Lower leg skin (tissue), 4 donors: ENCODE measurements at places on chromosomes 1 and 21.
A peak's percentile ranks its signal among the peaks of the same experiment; 100 is the strongest.

DNA sequence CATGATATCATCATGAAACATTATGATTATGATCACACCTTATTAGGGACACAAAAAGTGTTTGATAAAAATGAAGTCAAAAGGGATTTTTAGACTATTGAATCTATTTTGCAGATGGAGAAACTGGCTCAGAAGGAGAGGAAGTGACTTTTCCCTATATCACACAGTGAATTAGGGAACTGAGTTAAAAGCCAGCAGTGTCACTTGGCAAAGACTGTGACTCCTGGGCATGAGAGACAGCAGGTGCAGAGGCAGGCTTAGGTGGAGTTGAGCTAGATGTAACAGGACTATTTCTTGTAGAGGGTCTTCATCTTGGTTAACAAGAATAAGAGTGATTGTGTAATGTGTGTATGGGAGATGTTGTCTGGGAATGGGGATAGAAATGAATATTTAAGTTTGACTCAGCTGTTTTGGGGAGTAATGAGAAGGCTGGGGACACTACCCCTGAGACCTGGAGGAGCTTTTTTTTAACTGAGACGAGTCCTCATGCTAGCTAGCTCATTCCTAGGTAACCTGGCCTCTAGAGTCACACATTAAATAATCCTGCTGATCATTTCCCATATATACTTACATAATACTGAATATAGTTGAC is 1.0 kb upstream of the CD84 start:
- DNase-seq, result no peak

DNA sequence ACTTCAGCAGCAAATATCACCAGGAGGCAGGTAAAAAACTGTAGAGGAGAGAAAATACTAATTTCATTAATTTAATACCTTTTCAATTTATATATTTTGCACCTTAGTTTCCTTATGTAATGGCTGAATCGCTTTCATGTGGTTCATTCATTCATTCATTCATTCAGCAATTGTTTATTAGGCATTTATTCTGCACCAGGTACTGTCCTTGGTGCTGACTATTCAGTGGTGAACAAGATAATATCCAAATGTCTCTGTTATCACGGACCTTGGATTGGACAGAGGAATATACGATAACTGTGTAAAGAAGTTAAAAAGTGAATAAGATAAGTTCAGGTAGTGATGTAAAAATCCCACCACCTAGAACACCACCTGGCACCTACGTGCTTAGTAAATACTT is 28.8 kb downstream of the TSPAN2 start:
- DNase-seq, result no peak

- no peak for DNase-seq
These were observed 49.5 kb downstream of the SETD4 start for GRCh38 chr21:36010801-36011200.

DNA sequence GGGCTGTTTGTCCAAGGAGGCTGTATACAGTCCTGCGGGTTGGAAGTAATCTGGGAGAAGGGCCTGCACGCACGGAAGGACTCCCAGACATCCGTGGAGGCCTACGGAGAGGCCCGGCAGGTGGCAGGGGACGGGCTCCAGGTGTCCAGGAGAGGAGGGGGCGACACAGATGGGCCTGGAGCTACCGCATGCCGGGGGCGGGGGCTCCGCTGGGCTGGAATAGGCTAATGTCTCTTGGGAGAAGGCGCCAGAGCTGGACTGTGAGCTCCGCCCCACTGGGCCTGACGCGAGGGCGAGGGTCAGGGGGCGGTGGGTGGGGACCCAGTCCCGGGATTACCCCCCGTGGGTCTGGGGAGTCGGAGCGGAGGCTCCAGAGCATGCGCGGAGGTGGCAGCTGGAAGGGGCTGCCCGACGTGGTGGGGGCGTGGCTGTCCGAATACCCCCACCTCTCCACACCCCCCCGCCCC is 659 bp downstream of the AGO1 start:
- peak; percentile 18 for DNase-seq

DNA sequence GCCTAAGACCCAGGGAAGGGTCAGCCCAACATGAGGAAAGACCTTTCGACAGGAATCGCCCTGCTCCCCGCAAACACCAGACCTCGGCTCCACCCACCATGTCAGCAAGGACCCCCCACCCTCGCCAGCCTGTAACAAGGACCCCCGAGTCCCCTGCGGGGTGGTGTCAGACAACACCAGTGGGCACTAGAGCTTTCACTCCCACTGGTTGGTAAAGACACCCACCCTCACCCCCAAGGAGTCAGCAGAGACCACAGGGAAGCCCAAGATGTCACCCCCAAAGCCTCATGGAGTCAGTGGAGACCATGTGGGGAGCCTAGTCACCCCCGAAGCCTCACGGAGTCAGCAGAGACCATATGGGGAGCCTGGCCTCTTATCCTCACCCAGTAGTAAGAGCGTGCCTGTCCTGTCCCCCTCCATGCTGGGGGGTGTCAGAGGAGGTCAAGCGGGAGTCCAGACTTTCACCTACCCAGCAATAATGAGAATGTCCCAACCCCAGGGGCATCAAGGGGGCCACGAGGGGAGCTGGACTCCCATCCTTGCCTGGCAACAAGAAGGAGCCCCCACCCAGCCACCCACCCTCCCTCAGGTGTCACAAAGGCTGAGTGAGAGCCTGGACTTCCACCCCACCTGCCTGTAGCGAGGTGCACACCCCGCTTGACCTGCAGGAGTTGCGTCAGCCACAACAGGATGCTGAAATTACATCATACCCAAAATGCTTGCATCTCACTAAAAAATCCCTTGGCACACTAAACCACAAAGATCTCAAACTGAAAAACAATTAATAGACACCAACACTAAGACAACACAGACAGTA is 24.8 kb downstream of the SLC19A1 start:
- DNase-seq, result no peak

DNA sequence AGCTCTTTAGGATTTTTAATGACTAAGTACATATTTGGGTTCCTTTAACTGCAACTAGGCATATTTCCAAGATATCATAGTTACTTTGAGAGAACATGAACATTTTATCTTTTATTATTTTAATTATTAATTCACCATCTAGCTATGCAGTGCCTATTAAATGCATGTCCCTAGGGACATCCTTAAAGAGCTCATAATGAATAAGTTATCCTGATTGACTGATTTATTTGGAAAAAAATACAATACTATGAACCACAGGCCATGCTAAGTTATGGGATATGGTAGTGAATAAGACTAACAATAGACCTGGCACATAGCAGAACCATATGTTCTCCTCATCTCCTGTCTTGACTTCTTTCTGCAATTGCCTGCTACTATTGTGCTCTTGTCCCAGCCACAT is 16.4 kb upstream of the C1orf105 start:
- no peak for DNase-seq

DNA sequence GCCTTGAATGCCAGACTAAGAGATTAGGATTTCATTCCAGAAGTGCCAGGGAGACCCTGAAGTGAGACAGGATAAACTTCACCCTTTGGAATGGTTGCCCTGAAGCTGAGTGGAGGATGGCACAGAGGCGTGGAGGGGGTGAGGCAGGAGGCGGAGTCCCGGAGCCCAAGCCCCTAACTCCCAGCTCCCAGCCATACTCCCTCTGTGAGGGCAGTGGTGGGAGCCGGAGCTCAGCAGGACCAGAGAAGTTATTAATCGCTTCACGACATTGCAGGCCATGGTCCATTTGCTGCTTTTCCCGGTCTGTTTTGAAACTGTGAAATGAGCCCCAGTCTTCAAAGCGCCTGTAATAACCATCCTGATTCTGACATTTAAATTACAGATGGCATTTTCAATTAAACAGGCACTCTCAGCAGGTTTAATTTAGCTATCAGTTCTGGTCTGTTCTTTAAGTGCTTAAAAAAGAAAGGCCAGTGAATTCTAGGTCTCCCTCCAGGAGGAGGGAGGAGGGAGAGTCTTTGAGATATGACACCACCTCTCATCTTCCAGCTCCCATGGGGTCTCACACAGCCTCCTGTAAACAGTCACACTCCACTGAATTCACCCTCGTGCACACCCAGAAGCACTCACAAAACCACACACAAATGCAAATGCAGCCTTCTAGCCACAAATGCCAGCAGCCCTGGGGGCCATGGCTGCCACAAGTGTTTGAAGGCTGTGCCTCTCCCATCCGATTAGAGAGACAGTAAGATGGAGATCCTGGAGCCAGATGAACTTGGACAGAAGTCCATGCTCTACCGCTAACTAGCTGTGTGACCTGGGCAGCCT is 19.6 kb downstream of the FBXO2 start:
- DNase-seq, result no peak

DNA sequence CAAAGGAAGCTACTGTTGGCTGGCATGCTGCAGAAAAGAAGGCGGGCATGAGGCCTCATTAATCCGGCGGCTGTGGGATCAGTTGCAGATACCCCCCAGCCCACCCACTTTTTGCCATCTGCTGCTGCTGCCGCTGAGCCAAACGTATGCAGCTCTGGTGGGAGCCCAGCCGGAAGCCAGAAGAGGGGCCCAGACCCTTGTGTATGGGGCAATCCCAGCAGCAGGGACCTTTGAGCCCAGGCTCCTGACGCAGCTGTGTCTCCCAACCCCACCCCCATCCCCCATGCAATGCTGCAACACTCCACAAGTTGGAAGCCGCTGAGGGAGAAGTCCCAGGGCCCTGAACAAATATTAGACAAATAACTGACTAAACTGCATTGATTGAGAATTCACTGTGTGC is 106.0 kb downstream of the ELAVL4 start:
- DNase-seq, result no peak

DNA sequence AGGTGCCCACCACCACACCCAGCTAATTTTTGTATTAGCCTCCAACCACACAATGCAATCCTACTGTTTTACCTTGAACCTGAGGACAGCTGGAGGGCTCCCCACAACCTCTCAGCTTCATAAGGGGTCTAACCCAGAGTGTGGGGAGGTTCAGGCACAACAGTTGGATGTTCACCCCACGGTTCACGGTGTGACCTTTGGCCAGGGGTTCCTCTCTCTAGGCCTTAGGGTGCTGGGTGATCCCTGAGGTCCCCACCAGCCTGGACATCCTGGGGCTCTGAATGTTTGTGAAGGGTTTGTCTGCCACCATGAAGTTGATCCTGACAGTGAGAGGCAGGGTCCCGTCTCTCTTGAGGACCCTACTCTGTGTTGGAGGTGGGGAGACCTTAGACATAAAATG is 3.9 kb downstream of the ACOT11 start:
- no peak for DNase-seq

- no peak for DNase-seq
These were observed 272.1 kb upstream of the C1orf87 start for GRCh38 chr1:60345621-60346020.
